Right forelimb (tissue), 1 donor: ENCODE measurements at places on chromosomes 4 and X.
A peak's percentile ranks its signal among the peaks of the same experiment; 100 is the strongest.

- peak; percentile 83 for DNase-seq
These were observed 47.7 kb upstream of the AFAP1 start for GRCh38 chr4:7987148-7987989.

DNA sequence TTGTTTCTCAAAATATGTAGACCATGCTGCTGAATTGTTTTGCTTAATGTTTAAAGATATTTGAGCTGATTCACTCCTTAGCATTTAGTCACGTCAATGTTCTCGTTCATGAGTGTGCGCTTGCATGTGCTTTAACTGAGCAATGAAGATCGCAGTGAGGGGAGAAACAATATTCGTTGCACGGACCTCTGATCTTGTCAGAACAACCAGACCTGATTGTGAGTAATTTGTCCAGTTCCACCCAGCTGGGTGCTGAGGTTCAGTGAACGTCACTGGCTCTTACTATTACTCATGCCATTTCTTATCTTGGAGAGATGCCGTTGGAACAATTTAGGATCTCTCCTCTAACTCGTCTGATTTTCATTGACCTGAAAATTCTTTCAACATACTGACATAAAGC is 15.0 kb upstream of the PRKX start:
- no peak for DNase-seq

DNA sequence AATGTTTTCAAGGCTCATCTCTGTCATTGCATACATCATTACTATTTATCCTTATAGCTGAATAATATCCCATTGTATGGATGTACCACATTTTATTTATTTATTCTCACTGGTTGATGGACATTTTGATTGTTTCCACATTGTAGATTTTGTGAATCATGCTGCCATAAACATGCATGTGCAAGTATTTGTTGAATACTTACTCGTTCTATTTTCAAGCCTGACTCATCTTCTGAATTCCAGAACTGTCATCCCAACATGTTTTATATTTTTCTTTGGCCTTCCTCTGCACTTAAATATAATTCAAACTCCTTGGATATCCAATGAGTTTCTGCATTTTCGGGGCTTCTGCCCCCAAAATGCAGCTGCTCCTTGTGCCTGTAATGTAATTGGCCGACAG is 77.6 kb downstream of the MXRA5 start:
- DNase-seq: no peak

DNA sequence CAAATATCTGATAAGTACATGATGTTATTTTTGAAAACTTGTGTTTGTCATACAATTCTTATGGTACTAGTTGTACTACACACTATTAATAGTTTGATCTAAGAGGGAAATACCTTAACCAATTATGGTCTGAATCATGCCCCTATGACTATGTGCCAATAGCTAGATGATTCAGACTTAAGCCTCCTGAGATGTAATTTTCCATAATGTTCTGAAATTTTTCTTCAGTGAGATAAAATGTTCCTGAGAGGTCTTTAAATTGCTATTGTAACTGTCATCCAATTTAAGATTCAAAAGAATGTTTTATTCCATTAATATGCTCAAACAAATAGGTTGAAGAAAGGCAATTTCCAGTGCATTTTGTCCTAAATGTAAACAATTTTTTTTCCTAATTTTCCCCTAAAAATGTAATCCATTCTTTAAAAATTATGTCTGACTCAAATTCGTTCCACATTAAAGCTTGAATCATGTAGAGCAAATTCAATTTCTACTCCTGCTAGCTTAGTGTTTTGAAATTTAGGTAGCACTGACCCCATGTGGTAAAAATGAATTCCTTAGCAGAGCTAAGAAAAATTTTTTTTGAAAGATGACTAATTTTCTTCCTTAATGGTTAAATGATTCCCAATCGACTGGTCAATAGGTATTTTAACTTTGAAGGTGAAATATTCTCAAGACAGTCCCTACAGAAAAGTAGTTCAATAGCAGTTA is 49.1 kb downstream of the APOOL start:
- DNase-seq: no peak

GRCh38 chr4:67521506-67521905 is 23.8 kb downstream of the CENPC start:
- DNase-seq: no peak

GRCh38 chrX:154824638-154825037 is 9.8 kb downstream of the SMIM9 start:
- DNase-seq: no peak

GRCh38 chrX:23133551-23133950 is 133.8 kb downstream of the DDX53 start:
- no peak for DNase-seq

DNA sequence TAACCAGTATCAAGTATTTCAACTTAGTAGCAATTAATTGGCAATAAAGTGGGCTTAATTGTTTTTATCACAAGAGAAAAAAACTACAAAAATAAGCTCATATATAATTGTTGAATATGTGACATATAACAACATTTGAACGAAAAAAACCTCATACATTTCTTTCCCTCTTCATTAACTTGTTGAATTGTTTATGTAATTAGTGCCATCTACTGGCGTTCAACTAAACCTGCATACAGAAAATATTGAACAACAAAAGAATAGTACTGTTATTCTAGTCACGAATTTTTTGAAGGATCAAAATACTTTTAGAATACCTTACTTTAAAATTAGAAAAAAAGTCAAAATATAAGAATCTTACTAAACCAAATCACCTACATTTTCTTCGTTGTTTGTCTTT is 586.5 kb upstream of the FTHL17 start:
- DNase-seq: no peak

DNA sequence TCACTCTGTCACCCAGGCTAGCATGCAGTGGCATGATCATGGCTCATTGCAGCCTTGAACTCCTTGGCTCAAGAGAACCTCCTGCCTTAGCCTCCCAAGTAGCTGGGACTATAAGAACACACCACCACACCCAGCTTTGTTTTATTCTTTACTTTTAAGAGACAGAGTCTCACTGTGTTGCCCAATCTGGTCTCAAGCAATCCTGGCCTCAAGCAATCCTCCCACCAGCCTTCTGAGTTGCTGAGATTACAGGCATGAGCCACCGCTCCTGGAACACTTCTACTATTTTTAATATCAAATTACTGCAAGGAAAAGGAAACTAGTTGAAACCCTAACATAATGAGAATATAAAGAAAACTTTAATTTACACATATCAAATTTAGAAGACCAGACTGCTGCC is 85.4 kb downstream of the FAM13A start:
- DNase-seq: no peak

DNA sequence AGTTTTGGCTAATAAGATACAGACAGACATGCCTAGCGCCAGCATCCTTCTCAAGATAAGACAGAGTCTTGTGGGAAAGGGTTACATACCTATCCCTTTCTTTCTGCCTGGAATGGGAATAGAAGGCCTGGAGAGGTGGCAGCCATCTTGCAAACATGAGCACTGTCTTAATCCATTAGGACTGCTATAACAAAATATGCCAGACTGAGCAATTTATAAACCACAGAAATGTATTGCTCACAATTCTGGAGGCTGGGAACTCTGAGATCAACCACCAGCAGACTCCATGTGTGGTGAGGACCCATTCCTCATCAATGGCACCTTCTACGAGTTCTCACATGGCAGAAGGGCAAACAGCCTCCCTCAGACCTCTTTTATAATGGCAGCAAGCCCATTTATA is 26.5 kb upstream of the NEIL3 start:
- no peak for DNase-seq

DNA sequence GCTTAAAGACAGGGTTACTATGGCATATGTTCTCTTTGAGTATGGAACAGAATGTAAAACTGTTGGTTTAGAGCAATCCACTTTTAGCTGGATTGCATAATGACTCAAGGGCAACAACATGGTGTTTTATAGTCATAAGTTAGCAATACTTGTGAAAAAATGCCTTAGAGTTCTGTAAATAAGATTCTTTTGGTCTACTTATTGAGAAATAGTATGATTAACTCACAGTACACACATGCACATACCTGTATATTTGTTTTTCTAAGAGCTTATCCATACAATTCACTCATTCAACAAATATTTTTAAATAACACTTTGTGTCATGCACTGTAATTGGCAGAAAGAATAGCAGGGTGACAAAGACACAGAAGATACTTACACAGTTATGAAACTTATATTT is 1415.5 kb downstream of the PCDH7 start:
- no peak for DNase-seq

GRCh38 chrX:115058276-115058675 is 40.9 kb upstream of the IL13RA2 start:
- no peak for DNase-seq
